ENCODE measurements at places on chromosomes 1 and 21.

DNA sequence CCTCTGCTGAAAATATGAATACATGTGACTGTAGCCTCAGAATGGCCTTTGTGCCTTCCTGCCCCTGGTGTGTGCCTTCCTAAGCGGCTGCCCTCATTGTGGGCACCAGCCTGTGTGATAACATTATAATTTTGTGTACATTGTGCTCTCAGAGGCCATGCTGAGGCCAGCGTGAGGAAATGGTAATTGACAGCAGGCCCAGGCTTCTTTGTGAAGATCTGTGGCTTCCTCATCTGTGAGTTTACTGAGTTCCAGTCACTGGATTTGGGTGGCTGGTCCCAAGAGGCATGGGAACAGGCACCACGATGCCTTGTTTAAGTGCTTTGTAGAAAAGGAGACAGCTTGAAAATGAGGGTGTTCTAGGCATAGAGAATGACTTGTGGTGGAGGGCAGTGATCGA is 389.3 kb downstream of the OMA1 start:
- no peak for DNase-seq

DNA sequence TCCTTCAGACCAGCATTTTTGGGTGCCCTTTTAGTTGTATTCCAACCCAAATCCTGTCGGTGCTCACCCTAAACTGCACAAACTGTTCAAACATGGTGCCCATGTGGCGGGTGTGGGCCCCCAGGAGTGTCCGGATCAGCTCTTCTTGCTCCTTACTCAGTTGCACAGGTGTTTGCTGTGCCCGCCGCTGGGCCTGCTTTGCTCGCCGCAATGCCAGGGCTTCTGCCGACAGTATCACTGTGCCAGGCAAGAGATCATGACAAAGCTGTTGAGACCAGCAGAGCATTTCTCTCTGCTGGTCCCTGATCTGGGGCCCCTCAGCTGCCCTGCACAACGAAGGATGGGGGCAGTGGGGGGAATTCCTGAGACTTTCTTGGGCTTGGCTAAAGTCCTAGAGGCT is 4.9 kb downstream of the NR1I3 start:
- DNase-seq: no peak

GRCh38 chr1:8525216-8525557 is 207.3 kb downstream of the SLC45A1 start:
- DNase-seq: no peak

- DNase-seq: no peak
Observed at GRCh38 chr21:38524168-38525153, 26.2 kb upstream of the ERG start.

DNA sequence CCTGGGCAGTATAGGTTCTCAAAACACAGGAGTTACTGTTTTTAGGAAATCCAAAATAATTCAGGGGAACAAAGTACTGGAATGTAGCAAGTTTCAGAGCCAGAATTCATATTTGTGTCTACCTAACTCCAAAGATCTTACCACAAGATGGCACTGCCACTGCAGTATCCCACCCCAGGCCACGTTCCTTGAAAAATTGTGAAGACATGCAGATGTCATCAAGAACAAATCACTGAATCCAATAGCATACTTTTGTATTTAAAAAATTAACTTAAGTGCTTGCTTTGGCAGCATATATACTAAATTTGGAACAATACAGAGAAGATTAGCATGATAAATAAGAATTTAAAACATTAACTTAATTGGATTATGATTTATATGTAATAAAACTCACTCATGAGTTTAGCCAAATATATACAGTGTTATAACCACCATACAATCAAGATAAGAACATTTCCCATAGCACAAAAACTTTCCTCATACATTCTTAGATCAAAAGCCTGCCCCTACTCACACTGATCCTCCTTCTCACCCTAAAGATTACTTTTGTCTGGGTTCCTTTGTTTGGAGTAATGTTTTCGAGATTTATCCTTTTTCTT is 209.9 kb downstream of the FAF1 start:
- DNase-seq: no peak

DNA sequence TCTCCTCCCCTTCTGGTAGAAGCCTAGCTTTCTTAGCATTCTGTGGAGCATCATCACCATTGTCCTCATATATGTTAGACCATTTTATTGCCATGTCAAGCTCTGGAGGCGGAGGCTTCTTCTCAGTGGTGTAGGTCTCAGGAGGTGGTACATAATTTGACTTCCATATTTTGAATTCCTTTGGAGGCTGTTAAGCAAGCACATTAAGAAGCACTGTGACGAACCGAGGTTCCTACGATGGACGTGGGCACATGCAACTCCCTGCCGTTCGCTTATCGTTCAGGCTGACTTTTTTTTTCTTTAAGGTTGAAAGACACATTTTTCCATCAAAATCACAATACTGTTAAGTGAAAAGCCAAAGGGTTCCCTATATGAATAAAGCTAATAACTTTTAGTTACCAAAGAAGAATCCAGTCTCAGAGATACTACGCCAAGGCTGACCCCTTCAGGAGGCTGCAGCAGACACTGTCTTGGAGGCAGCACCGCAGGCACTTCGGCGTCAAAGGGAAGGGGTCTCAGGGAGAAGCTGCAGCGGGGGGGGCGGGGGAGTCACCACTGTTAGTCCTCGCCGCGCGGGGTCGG is 835 bp downstream of the C1orf52 start:
- no peak for DNase-seq

DNA sequence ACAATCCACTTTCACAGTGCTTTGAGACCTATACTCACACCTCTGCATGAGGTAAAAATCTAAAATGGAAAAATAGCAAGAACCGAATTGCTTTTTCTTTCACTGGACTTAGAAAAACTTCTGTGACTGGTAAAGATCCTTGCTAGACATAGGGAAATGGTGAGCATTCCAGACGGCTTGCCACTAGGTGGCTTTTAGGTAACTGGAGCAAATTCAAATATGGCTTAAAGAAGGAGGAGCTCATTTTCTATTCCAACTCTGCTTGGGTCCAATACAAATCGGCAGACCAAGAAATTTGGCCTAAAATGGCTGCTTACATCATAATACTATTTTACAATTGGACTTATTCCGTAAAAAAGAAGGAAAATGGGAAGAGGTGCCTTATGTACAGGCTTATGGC is 977.9 kb downstream of the ADGRL2 start:
- no peak for DNase-seq

DNA sequence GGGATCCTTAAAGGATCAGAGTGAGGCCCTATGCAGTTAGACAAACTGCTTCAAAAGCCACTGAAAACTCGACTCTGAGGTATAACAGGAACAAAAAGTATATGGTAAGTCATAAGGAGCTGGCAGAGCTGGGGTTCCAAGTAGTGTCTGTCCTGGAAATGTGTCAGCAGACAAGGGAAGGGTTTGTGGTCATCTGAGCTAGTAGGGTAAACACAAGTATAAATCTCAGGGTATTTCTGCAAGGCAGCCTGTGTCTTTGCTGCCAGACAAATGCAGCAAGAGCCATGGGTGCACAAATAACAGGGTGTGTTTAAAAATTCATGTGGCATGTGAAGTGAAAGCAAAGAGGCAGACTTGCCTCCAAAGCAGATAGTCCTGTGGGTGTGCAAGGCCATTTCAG is 759.0 kb upstream of the ADAMTS5 start:
- DNase-seq: no peak

- no peak for DNase-seq
Observed at GRCh38 chr21:36175771-36176565, 19.3 kb downstream of the DOP1B start.

DNA sequence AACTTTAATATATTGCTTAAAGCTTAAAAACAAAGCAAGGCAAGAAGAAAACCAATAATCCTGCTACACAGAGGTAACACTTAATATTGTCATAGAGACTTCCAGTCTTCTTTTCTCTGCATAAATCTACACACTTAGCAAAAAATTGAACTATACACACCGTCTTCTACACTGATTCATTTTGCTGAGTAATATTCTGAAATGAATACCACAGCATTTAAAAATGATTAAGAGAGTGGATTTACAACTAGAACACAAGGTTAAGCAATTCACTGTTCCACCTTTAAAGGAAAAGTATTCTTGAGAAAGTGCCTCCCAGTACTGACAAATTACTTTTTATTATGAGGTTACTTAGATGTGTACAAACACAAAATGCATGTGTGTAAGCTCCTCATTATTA is 22.2 kb upstream of the ITPKB start:
- no peak for DNase-seq

- DNase-seq: peak; percentile 49
Observed at GRCh38 chr1:178532392-178532791, 19.5 kb downstream of the TEX35 start.
